Choroid plexus epithelial cell (primary cell): ENCODE measurements at places on chromosomes 5 and 9.
A peak's percentile ranks its signal among the peaks of the same experiment; 100 is the strongest.

DNA sequence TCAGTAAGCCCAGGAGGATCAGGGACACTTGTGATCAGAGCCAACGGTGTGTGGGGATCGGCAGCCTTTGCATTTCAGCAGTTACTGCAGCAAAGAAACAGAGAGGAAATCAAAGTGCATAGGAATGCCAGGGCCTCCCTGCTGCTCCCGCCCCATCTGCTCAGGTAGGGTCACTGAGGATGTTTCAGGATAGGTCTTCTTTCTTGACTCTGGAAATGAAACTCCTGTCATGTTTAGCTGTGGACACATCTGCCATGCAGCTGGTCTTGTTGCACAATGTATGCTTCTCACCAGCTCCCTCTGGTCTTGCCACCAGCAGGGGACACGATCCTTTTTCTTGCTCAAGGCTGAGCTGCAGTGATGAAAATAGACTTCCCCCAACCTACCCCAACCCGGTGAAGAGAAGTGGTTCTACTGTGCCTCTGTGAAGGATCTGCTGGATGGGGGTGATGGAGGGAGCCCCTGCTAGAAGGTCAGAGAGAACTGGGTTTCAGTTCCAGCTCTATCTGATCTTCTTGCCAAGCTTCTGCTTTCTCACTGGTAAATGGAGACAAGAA lies 185.2 kb upstream of the KLF4 start:
- DNase-seq: peak; percentile 40

DNA sequence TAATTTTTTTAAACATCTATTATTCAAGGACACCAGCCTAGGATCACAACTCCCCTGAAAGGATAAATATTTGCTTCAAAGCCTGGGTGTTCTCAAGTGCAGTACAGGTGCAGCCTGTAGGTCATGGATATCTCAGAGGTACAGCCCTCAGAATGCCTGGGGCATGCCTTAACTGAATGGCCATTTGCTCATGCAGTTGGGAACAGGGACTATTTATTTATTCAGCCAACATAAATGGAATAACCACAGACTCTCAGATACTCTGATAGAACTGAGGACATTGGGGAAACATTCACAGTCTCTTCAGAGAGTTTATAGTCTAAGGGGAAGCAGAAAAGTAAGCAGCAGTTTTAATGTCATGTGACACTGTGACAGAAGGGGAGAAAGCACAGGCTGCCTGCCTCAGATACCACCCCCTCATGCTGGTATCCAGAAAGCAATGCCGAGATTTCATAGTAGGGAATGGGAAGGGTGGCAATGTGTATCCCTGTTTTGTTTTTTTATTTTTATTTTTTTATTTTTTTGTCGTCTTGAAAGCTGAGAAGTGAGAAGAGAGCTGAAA lies 112.6 kb downstream of the MACIR start:
- DNase-seq: no peak

DNA sequence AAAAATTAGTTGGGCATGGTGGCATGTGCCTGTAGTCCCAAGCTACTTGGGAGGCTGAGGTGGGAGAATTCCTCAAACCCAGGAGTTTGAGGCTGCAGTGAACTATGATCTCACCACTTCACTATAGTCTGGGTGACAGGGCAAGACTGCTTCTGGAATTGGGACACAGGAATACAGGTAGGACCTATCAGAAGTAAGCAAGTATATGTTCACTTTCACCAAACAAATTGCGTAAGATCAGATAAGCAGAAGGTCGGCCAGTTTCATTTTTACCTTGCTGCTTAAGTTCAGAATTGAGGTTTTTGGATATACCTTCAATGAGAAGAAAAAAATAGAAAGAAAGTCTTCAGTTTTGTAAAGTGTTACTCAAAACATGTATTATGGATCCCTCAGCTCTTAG lies 171.7 kb downstream of the MAT2B start:
- DNase-seq: no peak

- DNase-seq: no peak
Observed at GRCh38 chr9:101034222-101034621, 5.7 kb downstream of the PLPPR1 start.

DNA sequence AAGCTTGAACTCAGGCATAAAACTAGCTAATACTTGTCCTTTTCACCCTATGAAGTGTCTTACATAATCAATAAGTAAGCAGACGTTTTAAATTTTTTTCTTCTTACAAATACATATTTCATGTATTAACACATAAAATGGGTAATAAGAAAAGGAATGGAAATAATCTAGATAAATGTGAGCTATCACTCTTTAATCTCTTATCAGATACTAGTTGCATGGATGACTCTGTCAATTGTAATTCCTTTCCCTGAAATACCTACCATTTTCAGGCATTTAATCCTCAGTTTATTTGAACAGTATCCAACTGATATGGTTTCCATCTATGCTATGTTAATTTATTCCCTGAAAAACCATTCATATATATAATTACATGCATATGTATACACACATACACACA lies 166.0 kb upstream of the RGS7BP start:
- no peak for DNase-seq

- peak; percentile 32 for DNase-seq
Observed at GRCh38 chr5:143014017-143014651, 244.0 kb downstream of the ARHGAP26 start.

GRCh38 chr5:119336262-119336661 lies 19.6 kb upstream of the TNFAIP8 start:
- no peak for DNase-seq

GRCh38 chr5:79093762-79094161 lies 17.8 kb upstream of the BHMT start:
- DNase-seq: no peak
